ENCODE measurements at places on chromosomes 13 and 19. TPM values are rescaled to one million over a fixed set of nuclear protein-coding genes. Genes with fewer than 3 reads are reported as not detected.
A peak's percentile ranks its signal among the peaks of the same experiment; 100 is the strongest.

The ZNF471 gene
- total RNA-seq: 1.8 TPM

The KLK13 gene
- total RNA-seq: not detected

The ZNF135 gene
- total RNA-seq: 7.5 TPM

The NLRP11 gene
- total RNA-seq: 0.17 TPM

The SOX1 gene
- not detected for total RNA-seq

The GFY gene
- not detected for total RNA-seq

The ADGRE1 gene
- 0.15 TPM for total RNA-seq

The PTGIR gene
- total RNA-seq: 13.4 TPM

The CFAP97D2 gene
- total RNA-seq: not detected

The PRPF31 gene
- 79.3 TPM for total RNA-seq

The PCDH8 gene
- not detected for total RNA-seq

The MEDAG gene
- not detected for total RNA-seq

The TNFSF9 gene
- total RNA-seq: 7.1 TPM

- no peaks in the 10 kb centered on the region for H3K36me3 ChIP-seq
- peaks cover 39% of the 10 kb centered on the region for H3K4me1 ChIP-seq
- peak; percentile 66 for DNase-seq
Measured at GRCh38 chr19:38425810-38426466, at the start of gene RASGRP4. RASGRP4 (minus strand) TSS chr19:38426219; CDS start chr19:38426091, 128 bp downstream.

DNA sequence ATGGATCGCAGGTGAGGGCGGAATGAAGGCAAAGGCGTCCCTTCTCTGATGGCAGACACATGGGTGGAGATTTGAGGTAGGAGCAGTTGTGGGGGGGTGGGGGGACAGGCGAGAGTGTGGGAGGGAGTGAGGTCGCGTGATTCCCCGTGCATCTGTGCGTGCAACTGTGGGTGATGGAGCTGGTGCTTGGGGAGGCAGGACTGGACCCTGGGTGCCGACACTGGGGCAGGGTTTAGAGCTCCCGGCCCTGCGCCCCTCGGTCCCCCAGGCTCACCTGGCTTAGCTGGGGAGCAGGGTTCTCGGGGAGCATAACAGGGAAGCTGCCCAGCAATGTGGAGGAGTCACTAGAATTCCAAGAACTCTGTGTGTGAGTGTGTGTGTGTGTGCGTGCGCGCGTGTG lies 3.4 kb downstream of the TMPRSS9 start:
- no peaks in the 10 kb centered on the region for H3K36me3 ChIP-seq
- no peak overlapping the region for H3K27ac ChIP-seq
- no peak overlapping the region for H3K4me3 ChIP-seq
- H3K4me1 ChIP-seq: peaks cover 4% of the 10 kb centered on the region
- no peak for DNase-seq

GRCh38 chr13:106474912-106475311 lies 60.5 kb downstream of the EFNB2 start:
- H3K4me1 ChIP-seq: peaks cover 5% of the 10 kb centered on the region
- no peak overlapping the region for H3K4me3 ChIP-seq
- no peak for DNase-seq
- no peak overlapping the region for H3K27ac ChIP-seq
- H3K27me3 ChIP-seq: peaks cover 4% of the 10 kb centered on the region
- no peaks in the 10 kb centered on the region for H3K36me3 ChIP-seq

DNA sequence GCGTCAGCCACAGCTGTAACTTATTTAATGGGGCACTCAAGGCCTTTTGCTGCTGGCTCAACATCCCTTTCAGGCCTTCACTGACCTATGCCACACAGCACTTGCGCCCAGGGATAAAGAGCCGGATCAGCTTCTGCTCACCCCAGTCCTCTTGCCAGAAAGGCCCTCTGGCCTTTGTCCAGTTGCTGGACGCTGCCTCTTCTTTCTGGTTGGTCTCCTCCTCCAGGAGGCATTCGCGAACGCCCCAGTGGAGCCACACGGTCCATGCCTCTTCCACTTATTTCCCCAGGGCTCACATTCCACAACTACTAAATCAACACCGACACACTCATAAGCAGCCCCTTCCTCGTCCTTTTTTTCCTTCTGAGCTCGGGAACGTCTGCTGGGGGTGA lies 3.7 kb upstream of the ZNF329 start:
- peak overlapping the region; percentile 82 for H3K4me3 ChIP-seq
- no peak for DNase-seq
- peaks cover 5% of the 10 kb centered on the region for H3K36me3 ChIP-seq
- H3K27ac ChIP-seq: peak overlapping the region; percentile 73

GRCh38 chr13:112602189-112602588 lies 14.2 kb upstream of the TUBGCP3 start:
- H3K4me1 ChIP-seq: peaks cover 10% of the 10 kb centered on the region
- no peak overlapping the region for H3K27ac ChIP-seq
- DNase-seq: no peak
- H3K4me3 ChIP-seq: no peak overlapping the region
- no peaks in the 10 kb centered on the region for H3K36me3 ChIP-seq
- H3K27me3 ChIP-seq: peaks cover 9% of the 10 kb centered on the region

GRCh38 chr13:41639237-41639904 lies 182.0 kb downstream of the RGCC start:
- H3K27me3 ChIP-seq: no peaks in the 10 kb centered on the region
- DNase-seq: no peak
- no peak overlapping the region for H3K27ac ChIP-seq
- H3K4me3 ChIP-seq: no peak overlapping the region
- no peaks in the 10 kb centered on the region for H3K4me1 ChIP-seq

DNA sequence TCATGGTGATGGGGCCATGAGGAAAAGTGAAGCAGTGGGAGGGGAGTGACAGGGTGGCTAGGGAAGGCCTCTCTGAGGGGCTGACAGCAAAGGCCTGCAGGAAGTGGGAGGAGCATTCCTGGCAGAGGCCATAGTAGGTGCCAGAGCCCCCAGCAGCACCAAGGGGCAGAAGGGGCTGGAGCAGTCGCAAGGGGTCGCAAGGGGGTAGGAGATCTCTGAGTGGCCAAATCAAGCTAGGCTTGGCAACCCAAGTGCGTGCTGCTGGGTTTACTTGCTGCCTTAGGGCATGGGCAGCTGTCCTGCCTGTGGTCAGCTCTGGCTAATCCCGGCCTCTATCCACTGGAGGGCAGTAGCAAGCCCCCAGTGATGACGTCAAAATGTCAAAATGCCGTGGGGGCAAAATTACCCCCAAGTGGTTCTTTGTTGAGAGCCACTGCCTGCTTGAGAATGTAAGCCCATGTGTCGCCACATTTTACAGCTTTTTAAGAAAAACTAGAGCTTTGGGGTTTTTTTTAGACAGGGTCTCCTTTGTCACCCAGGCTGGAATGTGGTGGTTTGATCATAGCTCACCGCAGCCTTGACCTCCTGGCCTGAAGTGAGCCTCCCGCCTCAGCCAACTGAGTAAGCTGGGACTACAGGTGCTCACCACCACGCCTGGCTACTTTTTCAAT lies 11.8 kb downstream of the CCDC97 start:
- peaks cover 55% of the 10 kb centered on the region for H3K4me1 ChIP-seq
- no peak for DNase-seq
- no peak overlapping the region for H3K4me3 ChIP-seq
- no peaks in the 10 kb centered on the region for H3K27me3 ChIP-seq

GRCh38 chr19:17966550-17967256 lies at the start of gene KCNN1:
KCNN1 (plus strand) TSS chr19:17967107; CDS start chr19:17973889, 6,782 bp downstream.
- H3K36me3 ChIP-seq: no peaks in the 10 kb centered on the region
- peaks cover 38% of the 10 kb centered on the region for H3K27me3 ChIP-seq
- no peak within 1 kb of the TSS for H3K27ac ChIP-seq
- DNase-seq: no peak
- peak within 1 kb of the TSS; percentile 62 for H3K4me3 ChIP-seq

DNA sequence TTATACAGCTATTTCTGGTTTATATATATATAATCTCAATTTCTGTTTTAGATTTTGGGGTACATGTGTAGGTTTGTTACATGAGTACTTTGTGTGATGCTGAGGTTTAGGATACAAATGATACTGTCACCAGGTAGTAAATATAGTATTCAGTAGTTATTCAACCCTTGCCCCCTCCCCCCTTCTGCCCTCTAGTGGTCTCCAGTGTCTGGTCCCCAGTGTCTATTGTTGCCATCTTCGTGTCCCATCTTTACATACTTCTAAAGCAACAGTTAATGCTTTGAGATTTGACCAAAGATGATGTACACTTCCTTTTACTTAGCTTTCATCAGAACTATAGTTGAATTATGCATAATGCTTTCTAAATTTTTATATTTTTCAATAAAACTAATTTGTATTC lies 1623.4 kb upstream of the PRR20A start:
- no peak overlapping the region for H3K4me3 ChIP-seq
- no peaks in the 10 kb centered on the region for H3K4me1 ChIP-seq
- DNase-seq: no peak
- no peaks in the 10 kb centered on the region for H3K36me3 ChIP-seq
- H3K27ac ChIP-seq: no peak overlapping the region

DNA sequence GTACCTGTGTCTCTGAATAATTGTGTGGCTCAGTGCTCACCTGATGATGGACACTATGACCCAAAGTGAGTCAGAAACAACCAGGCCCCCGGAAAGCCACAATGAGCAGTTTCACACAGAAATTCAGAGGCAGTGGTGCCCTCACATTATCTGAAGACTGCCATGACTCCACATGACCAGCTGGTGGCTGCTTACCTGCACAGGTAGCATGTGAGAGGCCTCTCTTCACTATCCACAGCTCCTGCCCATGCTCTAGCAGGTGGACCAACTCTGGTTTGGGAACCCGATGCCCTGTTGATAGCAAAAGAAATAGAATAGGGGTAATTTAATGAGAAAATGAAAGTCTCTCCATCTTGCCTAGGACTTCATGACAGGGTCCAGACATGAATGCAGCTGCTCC lies 7.2 kb downstream of the ZNF550 start:
- no peak for DNase-seq
- peaks cover 91% of the 10 kb centered on the region for H3K36me3 ChIP-seq
- no peak overlapping the region for H3K4me3 ChIP-seq
- H3K4me1 ChIP-seq: peaks cover 2% of the 10 kb centered on the region
- no peak overlapping the region for H3K27ac ChIP-seq

- peaks cover 31% of the 10 kb centered on the region for H3K36me3 ChIP-seq
- peak overlapping the region; percentile 95 for H3K4me3 ChIP-seq
- no peaks in the 10 kb centered on the region for H3K27me3 ChIP-seq
- no peak for DNase-seq
Measured at GRCh38 chr19:57850553-57851017, 926 bp downstream of the ZNF587 start.

DNA sequence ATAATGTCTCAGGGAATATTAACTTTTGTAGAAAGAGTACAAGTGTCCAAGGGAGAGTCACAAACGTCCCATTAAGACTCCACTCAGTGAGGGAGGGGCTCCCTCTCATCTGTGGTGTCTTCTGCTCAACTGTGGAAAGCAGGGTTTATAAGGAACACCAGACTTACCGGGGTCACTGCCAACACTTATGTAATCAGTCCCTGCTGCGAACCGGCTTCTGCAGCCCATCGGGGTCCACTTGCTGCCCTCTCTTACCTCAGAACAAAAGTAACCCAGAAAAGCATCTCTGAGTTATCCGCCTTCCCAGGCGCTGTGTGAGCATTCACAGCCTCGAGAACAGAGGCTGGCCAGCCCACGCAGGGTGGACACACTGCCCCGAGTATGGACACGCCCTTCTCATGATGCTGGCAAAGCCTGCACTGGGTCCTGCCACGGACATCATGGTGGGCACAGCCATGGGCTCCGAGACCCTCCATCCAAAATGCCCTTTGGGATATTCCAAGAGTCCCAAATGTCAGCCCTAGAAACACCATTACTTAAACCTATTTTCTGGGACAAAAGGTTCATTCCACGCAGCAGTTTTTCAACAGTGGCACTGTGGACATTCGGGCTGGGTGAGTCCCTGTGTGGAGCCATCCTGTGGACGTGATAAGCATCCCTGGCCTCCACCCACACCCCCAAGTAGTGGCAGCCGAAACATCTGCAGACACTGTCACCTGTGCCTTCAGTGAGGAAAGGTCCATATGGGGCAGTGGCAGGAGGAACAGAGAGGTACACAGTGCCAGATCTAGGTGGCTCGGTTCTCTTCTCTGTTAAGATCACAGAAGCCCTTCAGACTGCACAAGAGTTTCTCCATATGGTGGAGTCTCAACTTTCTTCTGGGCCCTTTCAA lies 63.9 kb downstream of the STK24 start:
- peaks cover 100% of the 10 kb centered on the region for H3K4me1 ChIP-seq
- no peak overlapping the region for H3K4me3 ChIP-seq
- H3K27me3 ChIP-seq: no peaks in the 10 kb centered on the region
- H3K36me3 ChIP-seq: peaks cover 27% of the 10 kb centered on the region

DNA sequence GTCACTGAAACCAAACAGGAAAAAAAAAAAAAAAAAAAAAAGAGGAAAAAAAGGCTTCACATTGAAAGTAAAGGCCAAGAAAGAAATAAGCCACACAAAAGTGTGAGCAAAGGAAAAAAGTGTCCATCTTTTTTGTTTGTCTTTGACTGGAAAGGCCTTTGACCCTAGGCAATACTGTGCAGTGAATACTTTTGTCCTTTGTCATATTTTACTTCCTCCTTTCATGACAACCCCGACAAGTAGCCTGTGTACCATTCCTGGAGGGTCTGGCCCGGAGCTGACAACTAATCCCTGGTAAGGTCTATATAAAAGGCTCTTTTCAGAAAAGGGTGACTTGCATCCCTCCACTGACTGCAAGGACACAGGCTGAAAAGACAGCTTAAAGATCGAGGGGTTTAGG lies 12.9 kb upstream of the MICU2 start:
- no peaks in the 10 kb centered on the region for H3K36me3 ChIP-seq
- no peak overlapping the region for H3K4me3 ChIP-seq
- H3K27me3 ChIP-seq: peaks cover 39% of the 10 kb centered on the region
- H3K4me1 ChIP-seq: no peaks in the 10 kb centered on the region
- DNase-seq: no peak
- H3K27ac ChIP-seq: no peak overlapping the region

- H3K36me3 ChIP-seq: no peaks in the 10 kb centered on the region
- no peak overlapping the region for H3K27ac ChIP-seq
- H3K4me1 ChIP-seq: no peaks in the 10 kb centered on the region
- no peak overlapping the region for H3K4me3 ChIP-seq
- H3K27me3 ChIP-seq: peaks cover 13% of the 10 kb centered on the region
- DNase-seq: no peak
Measured at GRCh38 chr13:112443995-112444311, 67.8 kb downstream of the SPACA7 start.

DNA sequence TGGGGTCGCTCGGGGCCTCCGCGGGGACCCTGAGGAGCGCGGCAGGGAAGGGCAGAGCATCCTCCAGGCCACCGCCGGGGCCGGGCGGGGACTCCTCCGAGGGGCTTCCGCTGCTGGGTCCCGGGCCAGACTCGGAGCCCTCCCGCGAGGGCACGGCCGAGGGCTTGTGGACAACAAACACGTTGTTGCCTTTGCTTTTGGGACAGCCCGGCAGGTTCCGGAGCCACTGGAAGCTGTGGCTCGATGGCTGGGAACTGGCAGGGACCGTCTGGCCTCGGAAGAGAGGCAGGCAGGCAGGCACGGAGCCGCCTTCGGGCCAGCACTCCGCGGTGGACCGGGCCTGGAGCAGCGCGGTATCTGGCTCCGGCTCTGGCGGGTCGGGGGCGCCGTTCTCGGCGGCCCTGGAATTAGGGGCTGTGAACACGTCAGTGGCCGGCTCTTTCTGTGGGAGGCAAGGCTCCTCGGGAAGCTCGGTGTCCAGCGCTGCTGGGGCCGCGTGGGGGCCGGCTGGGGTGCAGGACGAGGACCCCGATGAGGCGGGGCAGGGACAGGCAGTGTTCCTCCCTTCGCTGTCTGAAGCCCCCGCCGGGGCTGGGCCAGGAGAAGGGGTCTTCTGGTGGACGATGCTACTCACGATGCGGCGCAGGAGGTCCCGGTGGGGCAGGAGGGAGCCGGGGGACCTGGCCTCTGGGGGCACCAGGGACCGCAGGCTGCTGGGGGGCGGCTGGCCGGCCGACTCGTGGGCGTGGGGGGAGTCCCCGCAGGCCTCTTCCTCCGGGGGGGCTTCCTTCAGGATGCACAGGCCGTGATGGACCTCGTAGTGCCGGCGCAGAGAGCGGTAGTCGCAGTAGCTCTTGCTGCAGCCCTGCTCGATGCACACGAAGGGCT lies 27.6 kb downstream of the ZNF541 start:
- H3K27ac ChIP-seq: no peak overlapping the region
- no peaks in the 10 kb centered on the region for H3K36me3 ChIP-seq
- DNase-seq: no peak
- peaks cover 30% of the 10 kb centered on the region for H3K27me3 ChIP-seq
- H3K4me1 ChIP-seq: peaks cover 12% of the 10 kb centered on the region
- H3K4me3 ChIP-seq: no peak overlapping the region

All from activated B cell treated with CpG ODN at 0.5 μM for 24 hours (primary cell).